Bronchial epithelial cell (primary cell): ENCODE measurements at places on chromosomes 5 and 9. TPM values are rescaled to one million over a fixed set of nuclear protein-coding genes. Genes with fewer than 3 reads are reported as not detected.

The CD72 gene
- 0.79 and 0.90 TPM in 2 replicates for total RNA-seq

The GDA gene
- 1.8 and 4.4 TPM in 2 replicates for total RNA-seq

The TIFAB gene
- total RNA-seq = not detected in 2 replicates

The C7 gene
- under 0.01 TPM in 1 of 2 replicates, not detected in the other for total RNA-seq

The GRHPR gene
- 79.6 and 91.6 TPM in 2 replicates for total RNA-seq

The PCDHA9 gene
- under 0.01 TPM in 2 replicates for total RNA-seq

DNA sequence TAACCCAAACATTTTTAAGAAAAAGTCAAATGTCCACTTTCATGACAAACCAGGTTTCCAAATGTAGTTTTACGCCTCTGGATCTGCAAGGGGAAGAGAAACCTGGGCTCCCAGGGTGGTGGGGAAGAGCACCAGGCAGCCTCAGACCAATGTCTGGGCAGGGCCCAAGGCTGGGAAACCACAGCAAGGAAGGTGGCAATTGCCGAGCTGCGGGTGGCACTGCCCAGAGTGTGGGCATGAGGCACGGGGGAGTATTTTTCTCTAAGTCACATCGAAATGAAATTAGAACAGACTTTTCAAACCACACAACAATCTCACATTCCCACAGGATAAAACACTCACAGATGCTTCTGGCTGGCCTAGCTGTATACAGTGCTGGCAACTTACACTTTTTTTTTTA is 32.6 kb upstream of the RASGEF1C start:
- no peak for DNase-seq

GRCh38 chr5:136686192-136686872 is 321.0 kb upstream of the TRPC7 start:
- peak; percentile 84 for DNase-seq

- no peak for DNase-seq
Measured at GRCh38 chr5:8102714-8103113, 233.8 kb downstream of the MTRR start.

DNA sequence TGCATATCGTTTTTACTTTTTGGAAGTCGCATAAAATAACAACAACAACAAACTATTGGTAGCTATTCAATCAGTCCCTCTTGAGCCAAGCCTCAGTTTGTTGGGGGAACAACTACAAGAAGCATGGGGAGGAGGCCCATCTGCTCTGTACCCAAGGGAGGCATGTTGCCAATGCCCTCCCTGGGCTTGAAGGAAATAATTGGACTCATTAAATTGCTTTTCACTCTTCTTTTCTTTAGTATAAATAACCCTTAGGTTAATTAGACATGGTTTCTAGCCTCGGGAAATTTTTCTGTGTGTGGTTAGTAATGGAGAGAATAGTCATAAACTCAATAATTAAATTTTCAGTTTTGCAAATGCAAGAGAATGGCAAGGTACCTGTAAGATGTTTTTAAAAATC is 500.7 kb downstream of the TLE4 start:
- DNase-seq = no peak

GRCh38 chr5:110738503-110738811 is 350 bp upstream of the SLC25A46 start:
- DNase-seq = no peak
